Activated CD4-positive, CD25-positive, alpha-beta regulatory T cell treated with anti-CD3 and anti-CD28 coated beads, Interleukin-2, amount 50 U/mL, for 72 hours (primary cell): ENCODE measurements at places on chromosomes 7 and 10.

DNA sequence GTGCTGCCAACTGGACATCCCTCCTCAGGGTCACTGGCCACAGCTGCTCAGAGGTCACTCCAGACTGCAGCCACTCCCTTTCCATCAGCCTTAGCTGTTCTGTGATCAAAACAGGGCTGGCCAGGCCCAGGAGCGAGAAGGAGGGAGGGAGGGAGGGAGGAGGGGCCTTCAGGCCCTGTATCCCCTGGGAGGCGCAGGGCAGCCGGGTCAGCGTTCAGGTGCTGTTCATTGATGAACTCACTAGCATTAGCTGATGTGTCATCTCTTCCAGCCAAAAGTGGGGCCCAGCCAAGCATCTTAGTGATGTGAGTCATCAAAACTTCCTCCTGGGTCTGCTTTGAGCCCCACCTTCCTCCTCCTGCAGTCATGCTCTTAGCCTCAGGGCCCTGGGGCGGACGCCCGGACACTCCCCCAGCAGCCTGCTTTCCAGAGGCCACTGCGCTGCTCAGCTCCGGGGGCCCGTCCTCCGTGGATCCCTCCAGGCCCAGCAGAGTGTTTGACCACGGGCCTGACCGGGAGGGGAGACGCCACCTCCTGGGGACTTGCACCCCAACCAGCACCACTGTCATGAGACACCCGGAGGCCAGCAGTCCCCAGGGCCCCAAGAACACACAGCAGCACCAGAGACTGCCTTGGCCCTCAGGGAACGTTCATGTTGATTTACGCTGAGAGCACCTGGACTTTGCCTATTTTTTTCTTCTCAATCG lies 149.2 kb downstream of the PRKAG2 start:
- DNase-seq, result peak; percentile 39

- DNase-seq, result no peak
These were observed 32.9 kb upstream of the BHLHA15 start for GRCh38 chr7:98178321-98178720.

DNA sequence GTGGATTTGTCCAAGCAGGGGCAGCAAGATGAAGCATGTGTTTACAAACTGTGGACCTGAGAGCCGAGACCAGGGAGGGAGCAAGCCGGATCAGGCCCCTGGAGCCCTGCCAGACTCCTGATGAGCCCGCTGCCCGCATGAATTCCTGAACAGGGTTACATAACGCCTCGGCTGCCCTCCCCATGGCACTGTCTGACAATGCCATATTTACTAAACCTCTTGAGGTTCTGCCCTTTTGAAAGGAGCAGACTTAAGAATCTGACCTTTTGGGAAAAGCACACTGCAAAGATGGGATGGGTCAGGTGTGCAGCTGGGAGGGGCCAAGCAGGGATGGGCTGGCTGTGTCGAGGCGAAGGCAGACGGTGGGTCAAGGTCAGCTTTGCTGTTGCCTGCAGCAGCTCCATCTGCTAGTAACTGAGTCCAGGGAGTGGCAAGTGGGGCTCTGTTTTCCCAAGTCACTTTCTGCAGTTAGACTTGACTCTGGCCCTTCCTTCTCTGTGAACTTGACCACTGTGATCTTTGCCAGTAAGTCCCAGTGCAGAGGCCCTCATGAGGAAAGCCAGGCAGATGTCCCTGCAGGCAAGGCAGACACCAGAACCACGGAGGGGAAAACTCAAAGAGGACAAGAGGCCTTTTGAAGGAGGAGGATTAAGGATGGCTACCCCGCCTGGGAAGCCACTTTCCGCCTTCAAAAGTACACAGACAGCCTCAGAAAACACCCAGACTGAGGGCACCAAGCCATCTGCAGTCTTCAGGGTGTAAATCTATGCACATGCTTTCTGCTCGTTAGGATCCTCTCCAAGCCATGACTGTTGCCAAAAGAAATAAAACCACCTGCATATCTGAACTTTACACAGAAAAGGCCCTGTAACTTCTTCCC lies 175.8 kb downstream of the TNS3 start:
- DNase-seq, result no peak

- no peak for DNase-seq
These were observed 3.7 kb upstream of the GDF10 start for GRCh38 chr10:47296156-47296894.

- no peak for DNase-seq
These were observed 49.6 kb upstream of the PDE1C start for GRCh38 chr7:32119790-32120196.

DNA sequence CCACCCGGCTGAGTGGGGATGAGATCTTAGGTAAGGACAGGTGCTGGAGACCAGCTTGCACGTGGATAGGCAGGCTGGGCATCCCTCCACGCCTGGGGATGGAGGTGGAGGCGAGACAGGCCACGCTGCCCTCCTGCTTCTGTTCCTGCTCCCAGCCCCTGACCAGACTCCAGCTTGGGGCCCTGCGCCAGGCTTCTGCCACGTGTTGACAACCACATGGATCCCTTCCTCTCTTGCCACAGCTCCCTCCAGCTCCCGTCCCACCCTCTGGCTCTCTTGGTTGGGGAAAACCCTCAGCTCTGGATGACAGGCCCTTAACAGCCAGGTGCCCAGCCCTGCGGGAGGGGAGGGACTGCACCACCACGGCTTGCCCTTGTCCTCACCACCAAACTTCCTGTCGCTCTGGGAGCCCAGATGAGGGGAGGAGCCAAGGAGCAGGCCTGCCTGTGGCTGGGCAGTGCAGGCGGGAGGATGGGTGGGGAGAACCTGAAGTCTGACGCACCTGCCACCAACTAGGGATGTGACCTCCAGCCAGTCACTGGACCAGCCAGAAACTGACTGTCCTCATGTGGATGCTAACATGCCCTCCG lies 36.0 kb downstream of the KCNH2 start:
- DNase-seq, result peak; percentile 59

GRCh38 chr10:73998929-73999691 lies 1.2 kb downstream of the VCL start:
- DNase-seq, result no peak

- no peak for DNase-seq
These were observed 494.3 kb downstream of the AUTS2 start for GRCh38 chr7:70092314-70093204.

DNA sequence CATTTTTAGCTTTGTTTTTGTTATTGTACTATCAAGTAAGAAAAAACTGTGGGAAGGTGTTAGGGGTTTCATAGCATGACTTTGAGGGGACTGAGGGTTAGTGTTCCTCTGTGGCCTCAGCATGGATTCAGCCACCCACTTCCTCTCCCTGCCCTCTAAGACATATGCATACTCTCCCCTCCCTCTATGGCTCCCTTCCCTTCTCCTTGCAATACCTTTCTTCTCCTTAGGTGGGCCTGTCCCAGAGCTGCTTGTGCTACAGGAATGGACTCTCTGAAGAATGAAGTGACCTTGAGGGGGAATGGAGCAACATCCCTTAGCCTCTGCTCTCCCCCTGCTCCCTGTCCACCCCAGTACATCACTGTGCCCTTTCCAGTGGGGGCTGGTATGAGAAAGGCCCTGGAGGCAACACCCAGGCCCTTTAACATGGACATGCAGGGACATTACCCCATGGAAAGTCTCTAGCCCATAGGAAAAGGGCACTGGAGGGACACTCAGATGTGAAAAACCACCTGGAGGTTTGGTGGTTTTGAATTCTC lies 22.4 kb downstream of the CDH23 start:
- no peak for DNase-seq

DNA sequence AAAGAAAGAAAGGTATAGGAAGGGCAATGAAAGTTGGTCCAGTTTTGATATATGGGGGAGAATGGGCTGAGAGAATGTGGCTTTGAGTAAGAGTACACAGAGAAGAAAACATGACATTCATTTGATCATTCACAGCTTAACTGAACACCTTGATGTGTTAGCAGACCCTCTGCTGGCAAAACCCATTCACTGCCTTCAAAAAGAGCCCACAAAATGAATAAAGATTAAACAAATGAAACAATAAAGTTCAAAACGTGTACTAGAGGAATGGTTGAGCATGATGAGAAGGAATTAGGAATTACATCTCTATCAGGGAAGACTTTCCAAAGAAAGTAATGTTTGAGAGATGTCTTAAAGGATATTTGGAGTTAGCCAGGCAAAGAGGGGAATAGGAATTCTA lies 2.1 kb downstream of the WEE2 start:
- no peak for DNase-seq

GRCh38 chr7:123723913-123724312 lies 24.9 kb downstream of the WASL start:
- no peak for DNase-seq

DNA sequence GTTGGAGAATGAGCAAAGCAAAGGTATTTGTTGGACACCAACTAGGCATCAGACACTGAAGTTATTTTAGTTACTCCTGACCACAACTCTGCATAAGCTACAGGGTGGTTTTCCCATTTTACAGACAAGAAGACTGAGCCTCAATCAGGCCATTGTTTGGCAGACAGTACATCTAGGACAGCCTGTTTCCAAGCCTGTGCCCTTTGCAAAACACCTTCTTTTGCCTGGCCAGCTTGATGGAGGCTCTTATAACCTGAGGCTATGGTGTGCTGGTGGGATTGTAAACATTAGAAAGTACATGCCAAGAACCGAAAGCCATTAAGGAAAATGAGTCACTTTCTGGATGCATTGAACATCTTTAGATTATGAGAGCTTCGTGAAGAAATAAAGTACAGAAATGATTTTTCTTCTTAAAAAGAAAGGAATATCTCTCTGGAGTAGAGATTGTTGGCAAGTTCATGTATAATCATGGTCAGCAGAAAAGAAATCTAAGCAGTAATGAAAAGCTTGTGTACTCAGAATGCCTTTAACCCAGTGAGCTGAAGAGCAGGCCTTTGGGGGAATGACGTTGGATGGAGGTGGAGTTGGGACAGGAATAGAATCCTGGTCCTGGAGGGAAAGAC lies 140.6 kb downstream of the KIAA1217 start:
- DNase-seq, result no peak

- no peak for DNase-seq
These were observed 7.9 kb upstream of the INHBA start for GRCh38 chr7:41710838-41711237.

DNA sequence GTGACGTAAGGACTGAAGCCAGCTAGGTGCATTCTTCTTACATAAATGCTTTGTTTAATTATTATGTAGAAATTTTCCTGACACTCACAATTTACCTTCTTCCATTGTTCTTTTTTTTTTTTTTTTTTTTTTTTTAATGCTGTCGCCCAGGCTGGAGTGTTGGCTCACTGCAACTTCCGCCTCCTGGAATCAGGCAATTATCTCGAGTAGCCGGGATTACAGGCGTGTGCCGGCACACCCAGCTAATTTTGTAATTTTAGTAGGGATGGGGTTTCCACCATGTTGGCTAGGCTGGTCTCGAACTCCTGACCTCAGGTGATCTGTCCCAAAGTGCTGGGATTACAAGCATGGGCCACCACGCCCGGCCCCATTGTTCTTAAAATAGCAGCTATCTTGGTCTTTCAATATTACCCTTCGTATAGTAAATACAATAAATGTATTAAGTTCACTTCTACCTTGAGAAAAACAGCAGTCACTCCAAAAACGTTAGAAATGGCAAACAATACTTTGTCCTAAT lies 32.1 kb downstream of the BZW2 start:
- DNase-seq, result no peak

DNA sequence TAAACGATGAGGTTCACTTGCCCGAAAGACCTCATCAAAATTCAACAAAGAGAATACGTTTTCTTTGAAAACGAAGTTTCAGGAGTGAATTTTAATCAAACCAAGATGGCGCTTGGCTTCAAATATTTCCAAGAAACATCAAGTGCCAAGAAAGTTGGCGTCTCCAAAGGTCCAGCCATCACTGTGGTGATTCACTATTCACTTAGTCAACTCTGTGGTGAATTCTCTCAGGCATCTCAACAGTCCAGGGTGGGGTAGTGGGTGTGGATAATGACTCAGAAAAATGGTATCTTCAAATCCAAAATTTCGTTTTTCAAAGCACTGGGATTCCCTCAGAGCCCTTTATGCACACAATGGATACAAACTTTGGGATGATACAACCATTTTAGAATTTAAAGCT lies 133.1 kb downstream of the SVIL start:
- no peak for DNase-seq

DNA sequence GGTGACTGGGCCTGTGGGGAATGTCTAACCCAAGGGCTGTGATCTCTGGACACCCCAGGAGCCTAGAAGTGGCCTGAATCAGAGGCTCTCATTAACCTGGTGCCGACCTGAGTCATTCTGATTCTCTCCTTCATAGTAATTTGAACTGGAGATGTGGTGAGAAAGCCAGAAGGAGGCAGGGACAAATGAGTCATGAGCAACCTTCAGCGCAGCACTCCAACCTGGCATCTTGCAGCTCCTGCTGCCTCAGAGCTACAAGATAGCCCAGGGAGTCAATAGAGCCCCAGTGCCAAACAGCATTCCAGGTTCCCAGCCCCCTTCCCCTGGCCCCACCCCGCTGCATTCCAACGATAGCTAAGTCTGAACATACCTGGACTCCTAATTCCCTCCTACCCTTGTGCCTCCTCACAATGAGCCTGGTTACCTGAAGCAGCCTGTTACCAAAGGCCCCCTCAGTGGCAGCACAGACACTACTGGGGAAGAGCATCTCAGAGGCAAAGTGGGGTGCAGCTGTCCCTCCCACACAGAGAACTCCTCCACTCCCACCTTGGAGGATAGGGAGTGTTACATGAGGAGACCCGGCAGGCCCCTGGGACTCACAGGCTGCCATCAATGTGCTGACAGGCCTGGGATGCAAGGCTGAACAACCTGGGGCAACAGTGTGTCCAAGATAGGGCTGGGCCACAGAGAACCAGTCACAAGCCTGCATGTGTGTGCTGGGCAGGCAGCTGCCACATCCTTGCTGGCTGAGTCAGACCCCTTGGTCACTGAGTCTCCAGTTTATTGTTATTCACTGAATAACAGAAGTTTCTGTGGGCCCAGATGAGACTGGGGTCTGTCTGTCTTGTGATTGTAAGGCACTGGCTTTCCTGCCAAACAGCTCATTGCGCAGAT lies 76.8 kb upstream of the LEP start:
- no peak for DNase-seq
